ENCODE measurements at places on chromosomes 16 and 17.

- DNase-seq, result no peak
Measured at GRCh38 chr16:87995644-87996043, 44.4 kb downstream of the BANP start.

GRCh38 chr16:67449336-67449735, 18.4 kb downstream of the HSD11B2 start:
- no peak for DNase-seq

DNA sequence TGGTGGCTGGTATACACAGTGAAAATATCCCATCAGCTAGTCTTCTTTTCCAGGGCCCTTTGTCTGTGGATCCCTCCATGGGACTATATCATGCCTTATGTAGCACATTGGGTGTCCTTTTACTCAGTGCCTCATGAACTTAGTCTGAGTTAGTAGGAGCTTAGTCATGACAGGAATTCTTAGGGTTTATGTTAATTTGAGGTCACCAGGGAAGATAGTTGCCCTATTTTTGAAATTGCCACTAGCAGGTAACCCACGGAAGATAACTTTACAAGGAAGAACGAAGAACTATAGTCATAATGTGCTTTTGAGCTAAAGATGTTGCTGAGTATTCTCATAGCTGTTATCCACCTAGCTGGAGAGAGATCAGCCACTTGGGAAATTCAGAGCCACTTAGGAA, 14.8 kb upstream of the PLK1 start:
- DNase-seq, result no peak

DNA sequence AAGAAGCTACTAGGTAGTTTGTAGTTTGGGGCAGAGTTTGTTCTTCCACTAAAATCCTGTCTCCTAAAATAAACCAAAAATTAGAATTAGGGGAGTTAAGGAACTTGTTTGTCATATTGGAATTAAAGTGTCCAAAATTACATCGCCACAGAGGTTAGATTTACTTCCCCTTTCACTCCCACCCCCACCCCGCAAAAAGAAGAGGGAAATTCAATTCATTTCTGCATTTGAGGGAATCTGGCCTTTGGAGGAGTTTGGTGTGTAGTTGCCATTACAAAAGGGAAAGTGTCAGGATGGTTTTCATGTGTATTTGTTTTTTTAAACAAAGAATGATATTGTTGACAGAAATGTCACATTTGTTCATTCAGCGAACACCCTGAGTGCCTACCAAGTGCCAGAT, 5.8 kb downstream of the TMEM97 start:
- no peak for DNase-seq
